ENCODE measurements at places on chromosomes 4 and X.

DNA sequence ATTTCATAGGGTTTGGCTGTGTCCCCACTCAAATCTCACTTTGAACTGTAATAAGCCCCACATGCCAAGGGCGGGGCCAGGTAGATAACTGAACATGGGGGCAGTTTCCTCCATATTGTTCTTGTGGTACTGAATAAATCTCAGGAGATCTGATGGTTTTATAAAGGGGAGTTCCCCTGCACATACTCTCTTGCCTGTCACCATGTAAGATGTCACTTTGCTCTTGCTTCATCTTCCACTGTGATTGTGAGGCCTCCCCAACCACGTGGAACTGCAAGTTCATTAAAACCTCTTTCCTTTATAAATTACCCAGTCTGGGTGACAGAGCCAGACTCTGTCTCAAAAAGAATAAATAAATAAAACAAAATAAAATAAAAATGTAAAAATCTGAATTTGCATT lies 95.9 kb downstream of the PDS5A start:
- DNase-seq, result no peak

GRCh38 chrX:133294126-133294525 lies 76.0 kb upstream of the TFDP3 start:
- no peak for DNase-seq

- no peak for DNase-seq
Measured at GRCh38 chrX:25067271-25068172, 51.8 kb upstream of the ARX start.

- DNase-seq, result no peak
Measured at GRCh38 chr4:54658252-54659093, 716 bp downstream of the KIT start.

GRCh38 chrX:110204986-110205385 lies 112.9 kb downstream of the AMMECR1 start:
- DNase-seq, result no peak

DNA sequence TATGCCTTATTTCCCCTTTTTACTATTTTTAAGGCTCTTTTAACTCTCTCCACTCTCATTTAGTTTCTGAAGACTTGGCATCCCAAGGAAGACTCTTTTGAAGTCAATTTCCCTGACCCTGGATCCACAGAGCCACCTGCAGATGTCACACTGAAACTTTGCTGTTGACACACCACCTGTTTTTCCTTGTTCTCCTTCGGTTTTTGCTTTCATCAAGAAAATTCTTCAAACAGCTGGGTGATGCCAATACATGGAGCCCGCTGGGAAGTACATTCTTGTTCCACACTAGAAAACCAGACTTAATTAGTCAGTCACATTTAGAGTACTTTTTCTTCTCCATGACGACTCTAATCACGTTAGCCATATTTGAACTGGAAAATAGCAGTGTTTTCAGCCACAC lies 293.9 kb downstream of the PDGFC start:
- no peak for DNase-seq

- no peak for DNase-seq
Measured at GRCh38 chrX:38103857-38104812, 97.8 kb downstream of the SYTL5 start.

DNA sequence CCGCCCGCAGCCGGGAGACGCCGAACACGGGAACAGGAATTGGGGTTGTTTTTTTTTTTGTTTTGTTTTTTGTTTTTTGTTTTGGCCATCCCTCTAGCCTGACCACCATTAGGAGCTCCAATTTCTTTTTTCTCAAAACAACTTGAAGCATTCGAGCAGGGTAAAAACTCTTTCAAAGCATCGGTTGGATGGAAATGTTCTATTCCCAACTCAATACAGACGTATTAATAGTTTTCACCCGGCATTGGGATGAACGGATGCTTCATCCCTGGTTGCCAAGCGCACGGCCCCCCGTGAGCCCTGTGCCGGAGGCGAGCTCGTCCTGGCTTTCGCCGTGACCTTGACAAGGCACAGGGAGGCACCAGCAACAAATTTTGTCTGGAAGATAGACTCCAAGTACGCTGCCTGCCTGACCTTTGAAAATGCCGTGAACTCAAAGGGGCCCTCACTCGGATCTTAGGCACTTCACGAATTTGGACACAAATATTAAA lies 352 bp upstream of the MAP3K15 start:
- DNase-seq, result no peak

DNA sequence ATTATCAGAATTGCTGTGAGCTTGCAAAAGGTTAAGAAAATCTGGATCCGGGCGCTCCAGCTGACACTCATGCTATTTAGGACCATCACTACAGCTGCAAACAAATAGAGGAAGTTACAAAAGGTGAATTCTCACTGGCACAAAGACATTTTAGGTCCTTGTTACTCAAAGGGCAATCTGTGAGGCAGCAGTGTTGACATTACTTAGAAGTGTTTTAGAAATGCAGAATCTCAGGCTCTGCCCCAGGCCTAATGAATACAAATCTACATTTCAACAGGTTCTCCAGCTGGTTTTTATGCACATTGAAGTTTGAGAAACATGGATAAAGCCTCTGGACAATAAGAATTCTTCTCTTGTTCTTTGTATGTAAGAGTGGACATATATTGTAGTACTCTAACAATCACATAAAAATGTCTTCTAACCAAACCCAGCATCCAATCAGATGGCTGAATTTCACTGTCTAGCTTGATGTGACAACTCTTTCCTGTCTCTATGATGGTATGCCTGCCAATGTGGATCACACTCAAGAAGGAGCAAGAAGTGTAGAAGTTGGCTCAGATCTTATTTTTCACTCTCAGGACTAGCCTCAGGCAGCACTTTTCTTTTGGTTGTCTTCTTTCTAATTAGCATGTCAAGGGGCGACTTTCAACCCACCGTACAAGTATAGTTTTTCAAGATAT lies 18.8 kb downstream of the SLC7A11 start:
- no peak for DNase-seq

GRCh38 chr4:16160457-16160856 lies 65.8 kb downstream of the TAPT1 start:
- DNase-seq, result no peak

GRCh38 chrX:37975421-37975820 lies 30.9 kb upstream of the SYTL5 start:
- no peak for DNase-seq

- DNase-seq, result no peak
Measured at GRCh38 chr4:93779228-93779627, 49.3 kb upstream of the ATOH1 start.

GRCh38 chr4:103292959-103293358 lies 94.8 kb upstream of the CENPE start:
- DNase-seq, result no peak

DNA sequence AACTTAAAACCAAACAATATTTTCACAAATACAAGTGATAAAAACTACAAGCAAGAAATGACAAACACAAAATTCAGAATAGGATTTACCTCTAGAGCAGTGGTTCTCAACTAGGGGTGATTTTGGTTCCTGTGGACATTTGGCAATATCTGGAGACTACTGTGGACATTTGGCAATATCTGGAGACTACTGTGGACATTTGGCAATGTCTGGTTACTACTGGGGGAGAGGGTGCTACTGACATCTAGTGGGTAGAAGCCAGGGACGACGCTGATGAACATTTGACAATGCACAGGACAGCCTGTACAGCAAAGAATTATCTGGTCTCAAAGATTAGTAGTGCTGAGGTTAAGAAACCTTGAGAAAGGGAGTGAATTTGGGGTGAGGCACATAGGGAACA lies 169.8 kb downstream of the CLCN4 start:
- no peak for DNase-seq

DNA sequence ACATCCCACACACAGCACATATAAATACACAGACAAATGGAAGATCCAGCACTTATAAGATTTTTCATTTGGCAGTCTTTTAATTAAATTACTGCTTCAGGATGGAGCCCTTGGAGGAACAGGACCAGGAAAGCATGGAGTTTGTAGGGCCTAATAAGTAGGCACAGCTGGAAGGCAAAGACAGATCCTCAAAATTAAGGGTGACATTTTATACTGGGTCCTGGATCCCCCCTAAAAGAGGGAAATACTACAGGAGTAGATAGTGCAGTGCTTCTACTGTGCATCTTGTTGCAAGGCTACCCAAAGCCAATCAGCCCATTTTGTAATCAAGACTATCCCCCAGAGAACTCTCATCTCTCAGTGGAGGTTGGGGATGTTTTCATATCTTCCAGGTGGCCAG lies 1860.7 kb upstream of the PCDH10 start:
- no peak for DNase-seq
